EL (cell line): ENCODE measurements at places on chromosomes 11 and 22.

GRCh38 chr11:125433454-125434121 lies 62.5 kb downstream of the FEZ1 start:
- peak; percentile 51 for DNase-seq

GRCh38 chr11:58513747-58514367 lies 6.0 kb upstream of the OR5B21 start:
- DNase-seq = peak; percentile 74

GRCh38 chr22:31538815-31539214 lies 42.5 kb downstream of the SFI1 start:
- DNase-seq = no peak

DNA sequence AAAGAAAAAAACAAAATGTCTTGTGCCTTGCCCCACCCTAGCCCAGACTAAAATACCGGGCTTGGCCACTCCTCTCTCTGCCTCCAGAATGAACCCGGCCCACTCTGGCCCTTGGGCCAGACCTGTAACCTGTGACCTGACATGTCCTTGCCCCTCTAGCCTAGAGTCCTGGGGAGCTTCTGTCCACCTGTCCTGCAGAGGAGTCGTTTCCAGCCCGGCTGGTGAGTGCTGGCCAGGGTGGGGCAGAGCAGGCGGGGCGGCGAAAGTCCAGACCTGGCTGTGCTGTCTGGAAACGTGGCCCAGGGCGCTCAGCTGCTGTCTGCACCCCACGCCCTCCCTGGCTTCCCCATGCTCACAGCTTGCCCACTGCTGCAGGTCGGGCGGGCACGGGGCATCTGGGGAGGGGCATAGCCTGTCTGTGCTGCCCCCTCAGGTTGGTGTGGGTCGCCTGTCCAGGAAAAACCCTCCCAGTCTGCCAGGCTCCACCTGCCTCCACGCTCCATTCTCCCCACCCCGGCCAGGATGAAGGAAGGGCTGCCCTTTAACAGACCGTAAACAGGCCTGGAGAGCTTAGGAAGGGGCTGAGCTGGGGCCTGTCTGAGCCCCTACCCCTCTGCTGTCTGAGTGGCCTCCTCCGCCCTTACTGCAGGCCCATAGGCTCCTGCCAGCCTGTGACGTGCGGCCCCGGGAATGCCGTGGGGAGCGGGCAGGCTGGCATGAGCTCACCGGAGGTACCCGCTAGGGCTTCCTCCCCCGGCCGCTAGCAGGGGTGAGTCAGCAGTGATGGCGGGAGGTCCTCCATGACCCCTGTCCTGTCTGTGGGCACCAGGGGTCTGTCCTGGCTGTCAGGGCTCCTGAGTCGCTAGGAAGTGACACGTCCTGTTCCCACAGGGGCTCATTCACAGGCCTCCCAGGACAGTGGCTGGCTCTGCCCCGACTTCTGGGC lies 1.9 kb downstream of the CD151 start:
- peak; percentile 94 for DNase-seq

DNA sequence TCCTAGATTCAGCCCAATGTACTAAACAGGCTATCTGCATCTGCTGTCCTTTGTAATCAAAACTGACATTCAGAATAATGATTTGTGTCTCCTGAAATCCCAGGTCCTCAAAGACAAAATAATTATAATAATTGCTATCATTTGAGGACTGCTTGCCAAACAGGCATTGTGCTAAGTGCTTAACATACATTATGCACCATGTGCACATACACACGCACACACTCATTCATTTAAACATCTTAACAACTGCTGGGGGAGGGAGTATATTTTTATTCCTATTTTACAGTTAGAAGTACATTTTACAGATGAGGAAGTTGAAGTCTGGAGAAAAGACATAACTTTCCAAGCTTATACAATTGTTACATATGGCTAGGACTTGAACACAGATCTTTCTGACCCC lies 308.0 kb upstream of the ZC3H12C start:
- no peak for DNase-seq

- DNase-seq = no peak
These were observed 481.7 kb upstream of the CADM1 start for GRCh38 chr11:115985896-115986295.

GRCh38 chr11:115931548-115932083 lies 427.4 kb upstream of the CADM1 start:
- no peak for DNase-seq

DNA sequence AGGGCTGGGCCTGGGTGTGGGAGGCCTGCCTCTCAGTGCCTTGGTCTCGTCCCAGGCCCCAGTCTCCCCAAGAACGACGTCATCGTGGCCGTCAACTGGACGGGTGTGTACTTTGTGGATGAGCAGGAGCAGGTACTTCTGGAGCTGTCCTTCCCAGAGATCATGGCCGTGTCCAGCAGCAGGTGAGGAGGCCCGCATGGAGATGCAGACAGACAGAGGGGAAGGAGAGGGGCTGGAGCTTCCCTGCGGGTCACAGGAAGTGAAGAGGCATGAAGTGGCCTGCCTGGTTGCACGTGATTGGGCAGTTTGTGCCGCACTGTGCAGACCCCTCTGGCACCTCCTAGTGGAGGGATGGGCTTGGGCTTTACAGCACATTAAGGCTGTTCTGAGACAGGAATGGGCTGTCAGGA lies 70.4 kb downstream of the MYO7A start:
- DNase-seq = peak; percentile 17

DNA sequence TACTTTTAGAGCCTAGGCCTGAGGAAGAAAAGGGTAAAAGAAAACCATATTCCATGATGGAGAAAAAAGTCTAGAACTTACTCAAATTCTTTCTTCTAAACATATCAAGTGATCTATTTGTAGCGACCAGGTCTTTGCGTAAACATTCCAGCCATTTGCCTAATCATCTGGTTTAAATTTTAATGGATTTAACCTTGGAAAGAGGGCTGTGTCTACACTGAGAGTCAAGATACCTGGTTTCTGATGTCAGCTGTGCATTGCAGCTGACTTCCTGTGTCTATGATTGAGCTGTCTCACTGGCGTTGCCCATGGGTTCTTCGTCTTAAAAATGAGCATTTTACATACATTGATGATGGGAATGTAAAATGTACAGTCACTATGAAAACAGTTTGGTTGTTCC lies 10.0 kb upstream of the TMEM123 start:
- no peak for DNase-seq

GRCh38 chr11:110463153-110463552 lies 33.4 kb downstream of the FDX1 start:
- peak; percentile 49 for DNase-seq

DNA sequence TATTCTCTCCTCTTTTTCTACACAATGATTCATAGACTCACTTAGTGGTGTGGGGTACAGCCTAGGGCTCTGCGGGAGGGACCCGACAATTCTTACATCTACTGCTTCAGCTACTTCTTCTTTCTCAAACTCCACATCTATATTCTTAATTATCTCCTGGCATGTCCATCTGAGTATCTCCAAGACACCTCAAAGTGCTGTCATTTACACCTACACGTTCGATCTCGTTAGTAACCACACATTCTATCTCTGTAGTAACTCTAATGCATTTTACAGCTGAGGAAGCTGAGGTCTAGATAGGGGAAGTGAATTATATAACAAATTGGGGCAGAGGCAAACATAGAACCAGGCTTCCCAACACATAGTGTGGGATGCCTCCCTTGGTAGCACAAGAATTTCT lies 27.7 kb upstream of the RRM1 start:
- DNase-seq = no peak

DNA sequence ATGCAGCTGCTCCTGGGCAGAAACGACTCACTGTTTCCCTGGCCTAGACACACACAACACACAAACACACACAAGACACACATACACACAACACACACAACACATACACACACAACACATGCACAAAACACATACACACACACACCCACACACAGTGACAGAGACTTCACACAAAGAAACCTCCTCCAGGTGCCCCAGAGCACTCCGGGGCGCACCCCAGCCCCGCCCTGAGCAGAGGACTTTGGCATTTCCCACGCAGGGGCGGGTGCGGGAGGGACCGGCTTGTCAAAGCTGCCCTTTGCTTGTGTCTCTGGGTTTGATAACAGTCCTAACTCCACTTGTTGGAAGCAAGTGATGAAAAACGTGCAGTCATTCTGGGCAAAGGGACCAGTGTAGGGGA lies 6.5 kb downstream of the APOBEC3A start:
- no peak for DNase-seq

DNA sequence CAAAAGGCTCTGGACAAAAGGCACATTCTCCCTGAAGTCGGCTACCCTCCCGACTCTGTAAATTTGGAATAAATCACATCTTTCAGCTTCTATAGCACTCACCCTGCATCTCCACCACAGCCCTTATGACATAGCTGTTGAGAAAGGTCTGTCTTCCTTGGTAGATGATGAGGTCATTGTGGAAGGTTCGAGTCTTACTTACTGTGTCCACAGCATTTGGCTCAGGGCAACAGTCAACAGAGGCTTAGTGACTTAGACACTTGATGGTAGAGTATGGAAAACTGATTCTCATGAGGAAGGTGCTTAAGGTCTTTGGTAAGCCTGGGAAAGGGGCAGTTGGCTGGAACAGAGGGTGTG lies 45.6 kb downstream of the PTPRJ start:
- no peak for DNase-seq

DNA sequence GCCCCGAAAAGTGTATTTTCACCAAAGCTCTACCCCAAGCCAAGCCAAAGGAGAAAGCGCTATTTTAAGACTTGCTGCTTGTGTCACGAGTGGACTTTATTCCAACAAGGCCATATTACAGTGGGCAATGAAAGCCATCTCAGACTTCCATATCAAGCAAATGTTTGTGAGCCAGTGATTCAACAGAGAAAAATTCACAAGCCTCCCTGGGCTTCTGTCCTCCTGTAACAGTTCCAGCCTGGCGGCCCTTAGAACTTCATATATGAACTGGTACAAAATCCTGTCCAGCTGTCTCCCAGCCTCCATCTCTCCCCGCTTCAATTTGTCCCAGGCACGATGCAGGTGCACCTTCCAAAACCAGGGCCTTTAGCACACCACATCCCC lies 11.2 kb downstream of the LARGE1 start:
- no peak for DNase-seq

- no peak for DNase-seq
These were observed 4.7 kb upstream of the MAJIN start for GRCh38 chr11:64976651-64977050.

DNA sequence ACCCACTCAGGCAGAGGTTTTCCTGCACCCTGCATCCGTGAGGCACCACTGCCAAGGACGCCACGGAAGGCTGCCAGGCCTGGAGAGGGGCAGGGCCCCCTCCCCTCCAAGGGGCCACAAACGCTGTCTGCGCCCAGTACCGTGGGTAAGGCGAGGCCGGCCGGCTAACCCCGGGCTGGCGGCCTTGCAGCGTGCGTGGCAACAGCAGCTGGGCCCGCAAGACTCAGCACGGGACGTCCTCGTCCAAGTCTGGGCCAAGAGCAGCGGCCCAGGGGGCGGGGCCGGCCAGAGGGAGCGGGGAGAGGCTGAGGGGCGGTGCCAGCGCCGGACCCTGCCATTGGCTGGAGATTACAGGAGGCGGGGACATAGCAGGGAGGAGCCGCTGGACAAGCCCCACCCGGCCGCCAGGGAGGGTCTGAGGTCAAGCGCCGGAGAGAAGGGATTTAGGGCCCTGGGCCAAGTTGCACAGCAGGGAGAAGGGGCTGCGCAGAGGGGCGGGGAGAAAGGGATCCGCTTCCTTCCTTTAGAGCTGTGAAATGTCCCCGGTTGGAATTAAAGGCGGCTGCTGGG lies 16.0 kb downstream of the SLC43A1 start:
- peak; percentile 92 for DNase-seq

DNA sequence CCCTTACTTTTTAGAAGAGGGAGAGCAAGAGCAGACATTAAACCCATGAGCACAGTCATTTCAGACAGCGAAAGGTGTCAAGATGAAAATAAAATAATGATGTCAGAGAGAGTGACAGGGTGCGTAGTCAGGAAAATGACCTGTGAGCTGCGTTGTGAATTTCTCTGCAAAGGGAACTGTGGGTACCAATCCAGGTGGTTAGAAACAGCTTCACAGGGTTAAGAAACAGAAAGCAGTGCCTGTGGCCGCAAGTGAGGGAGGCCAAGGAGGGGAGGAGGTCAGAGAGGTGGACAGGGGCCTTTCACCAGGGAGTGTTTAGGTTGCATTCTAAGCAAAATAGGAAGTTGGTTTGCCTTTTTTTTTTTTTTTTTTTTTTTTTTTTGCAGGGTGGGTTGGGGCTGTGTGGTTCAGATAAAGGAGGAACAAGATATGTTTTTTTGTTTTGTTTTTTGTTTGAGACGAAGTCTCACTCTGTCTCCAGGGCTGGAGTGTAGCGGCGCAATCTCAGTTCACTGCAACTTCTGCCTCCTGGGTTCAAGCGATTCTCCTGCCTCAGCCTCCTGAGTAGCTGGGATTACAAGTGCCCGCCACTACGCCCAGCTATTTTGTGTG lies 7.9 kb downstream of the TIGD3 start:
- DNase-seq = no peak

DNA sequence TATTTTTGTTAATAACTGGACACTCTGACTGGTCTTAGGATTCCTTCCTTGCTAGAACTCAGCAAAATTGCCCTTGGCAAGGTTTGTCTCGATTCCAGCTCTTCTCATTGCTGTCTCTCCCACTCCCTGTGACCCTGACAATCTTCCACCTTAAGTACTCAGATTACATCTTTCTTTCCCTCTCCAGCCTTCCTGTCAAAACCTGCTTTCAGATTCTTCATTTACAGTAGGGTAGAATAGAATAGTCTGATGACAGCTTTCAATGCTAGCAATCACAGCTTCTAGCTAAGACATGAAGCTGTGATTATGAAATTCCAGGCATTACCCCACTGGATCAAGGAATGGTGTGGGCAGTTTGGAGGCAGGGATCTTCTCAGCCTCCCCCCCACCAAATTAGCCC lies 39.2 kb upstream of the LMO2 start:
- DNase-seq = no peak

- DNase-seq = no peak
These were observed 161.8 kb downstream of the SOX6 start for GRCh38 chr11:16194566-16194965.

- no peak for DNase-seq
These were observed 76.6 kb downstream of the USP35 start for GRCh38 chr11:78265326-78265725.

DNA sequence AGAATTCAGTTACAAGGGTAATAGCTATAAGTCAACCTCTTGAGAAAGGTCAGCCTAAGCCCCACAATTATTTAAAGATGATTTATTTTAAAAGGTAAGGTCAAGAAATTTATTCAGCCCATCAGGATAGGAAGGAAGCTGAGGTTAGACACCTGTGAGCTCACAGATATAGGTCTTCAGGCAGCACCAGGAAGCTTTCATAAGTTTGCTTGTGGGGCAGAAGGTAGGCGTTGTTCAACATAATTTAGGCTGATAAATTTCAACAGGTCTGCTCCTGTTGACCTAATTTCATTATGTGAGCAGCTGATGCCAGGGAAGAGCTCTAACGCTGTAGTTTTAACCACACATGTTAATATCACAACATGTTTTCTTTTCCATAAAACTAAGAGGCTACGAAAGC lies 118.1 kb upstream of the APOA1 start:
- no peak for DNase-seq

- no peak for DNase-seq
These were observed 43.0 kb upstream of the ZC3H12C start for GRCh38 chr11:110050201-110050506.

- no peak for DNase-seq
These were observed 117.6 kb downstream of the ARHGAP8 start for GRCh38 chr22:44870021-44870420.
